ENCODE measurements at places on chromosomes 2 and 18.

GRCh38 chr2:36667931-36668330 is 28.6 kb upstream of the VIT start:
- DNase-seq: no peak

- DNase-seq: peak; percentile 13
Measured at GRCh38 chr2:230847883-230848388, 16.8 kb upstream of the ITM2C start.

GRCh38 chr2:4404363-4404762 is 701.0 kb downstream of the DCDC2C start:
- DNase-seq: no peak

GRCh38 chr2:74440378-74441169 is 1.2 kb downstream of the RTKN start:
- DNase-seq: no peak

DNA sequence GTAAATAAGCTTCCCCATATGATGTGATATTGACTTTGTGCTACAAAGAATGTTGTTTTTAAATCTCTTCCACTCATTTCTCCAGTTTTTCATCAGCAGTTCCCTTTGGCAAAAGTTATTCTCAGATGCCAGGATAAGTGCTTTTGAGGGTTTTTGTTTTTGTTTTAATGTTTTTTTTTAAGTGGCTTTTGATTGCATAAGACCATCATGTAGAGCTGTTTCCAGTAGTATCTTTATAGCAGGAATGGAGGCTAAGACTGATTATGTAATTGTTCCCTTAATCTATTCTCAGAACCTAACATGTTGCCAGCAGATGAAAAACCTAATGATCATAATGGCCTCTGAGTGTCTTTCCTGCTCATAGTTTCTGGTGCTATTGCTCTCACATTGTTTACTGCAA is 77.9 kb downstream of the CABLES1 start:
- DNase-seq: no peak

DNA sequence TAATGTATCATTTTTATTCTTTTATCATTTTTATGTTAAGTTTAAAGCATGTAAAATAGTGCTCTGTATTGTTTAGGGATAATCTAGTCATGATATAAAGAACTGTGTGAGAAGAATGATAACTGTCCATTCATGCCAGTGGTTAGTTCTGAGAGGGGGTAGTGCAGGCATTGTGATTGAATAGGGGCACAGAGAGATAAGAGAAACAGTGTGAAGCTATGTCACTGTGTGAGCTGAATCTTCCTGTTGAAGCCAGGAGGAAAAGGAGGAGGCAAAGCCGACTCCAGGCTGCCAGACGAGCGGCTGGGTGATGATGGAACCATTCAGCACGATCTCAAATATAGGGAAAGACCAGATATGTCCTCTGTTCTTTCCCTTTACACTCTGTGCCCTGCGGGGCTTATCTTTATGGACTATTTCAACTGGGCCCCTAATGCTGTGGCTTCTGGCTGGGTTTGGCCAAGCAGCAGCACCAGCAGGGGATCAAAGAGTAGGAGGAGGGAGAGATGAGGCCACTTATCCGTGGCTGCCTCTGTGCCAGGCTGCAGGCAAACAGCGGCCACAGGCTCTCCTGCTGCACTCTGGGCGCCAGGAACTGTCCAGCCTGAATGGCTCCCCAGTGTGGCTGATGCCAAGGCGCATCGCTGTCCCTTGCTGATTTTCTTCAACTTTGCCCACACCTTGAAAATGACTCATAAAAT is 128.0 kb downstream of the SPP2 start:
- no peak for DNase-seq

DNA sequence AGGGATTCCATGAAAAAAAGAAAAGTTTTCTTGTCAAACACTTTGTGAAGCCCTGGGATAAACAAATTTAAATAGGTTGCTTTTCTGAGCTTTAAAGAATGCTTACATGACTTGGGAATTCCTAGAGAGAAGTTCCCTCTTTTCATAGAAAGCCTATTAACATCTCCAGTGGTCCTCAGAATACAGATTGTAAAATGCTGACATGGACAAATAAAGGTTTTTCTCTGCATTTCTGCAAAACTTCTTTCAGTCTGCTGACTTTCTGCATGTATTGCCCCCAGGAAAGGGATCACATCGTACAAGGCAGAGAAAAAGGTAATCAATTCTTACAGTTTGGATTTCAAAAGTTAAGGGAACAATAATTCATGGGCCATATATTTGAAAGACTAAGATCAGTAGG is 20.6 kb downstream of the ZNF385B start:
- DNase-seq: no peak

DNA sequence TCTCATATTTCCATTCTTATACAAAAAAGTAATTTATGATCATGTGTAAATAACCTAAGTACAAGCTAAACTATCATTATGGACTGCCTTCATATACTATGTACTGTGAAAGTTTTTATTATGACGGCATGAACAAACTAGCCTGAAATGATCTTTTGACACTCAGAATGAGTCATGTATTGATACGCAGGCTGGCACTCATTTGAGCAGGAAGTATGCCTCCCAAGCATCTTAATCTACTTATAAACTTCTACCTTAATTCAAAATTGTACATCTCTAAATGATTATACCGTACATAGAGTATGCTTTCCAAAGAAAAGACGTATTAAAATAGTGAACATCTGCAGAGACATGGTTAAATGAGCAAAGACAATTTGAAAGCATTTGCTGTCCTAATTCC is 207.1 kb upstream of the SPOPL start:
- DNase-seq: peak; percentile 11

GRCh38 chr2:127626917-127627739 is 18.8 kb upstream of the GPR17 start:
- DNase-seq: no peak

DNA sequence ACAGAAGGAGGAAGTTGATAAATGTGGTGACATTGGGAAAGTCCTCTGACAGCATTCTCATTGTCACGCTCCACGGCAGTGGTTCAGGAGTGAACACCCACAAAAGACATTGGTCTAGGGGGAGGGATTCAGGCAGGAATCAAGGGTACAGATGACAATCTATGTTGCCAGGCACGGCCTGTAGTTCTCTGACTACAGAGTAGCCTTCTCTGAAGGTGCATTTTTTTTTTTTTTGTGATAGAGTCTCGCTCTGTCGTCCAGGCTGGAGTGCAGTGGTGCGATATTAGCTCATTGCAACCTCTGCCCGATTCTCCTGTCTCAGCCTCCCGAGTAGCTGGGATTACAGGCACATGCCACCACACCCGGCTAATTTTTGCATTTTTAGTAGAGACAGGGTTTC is 7.4 kb upstream of the MOB1A start:
- no peak for DNase-seq

GRCh38 chr2:104361414-104361813 is 492.5 kb upstream of the POU3F3 start:
- DNase-seq: no peak

DNA sequence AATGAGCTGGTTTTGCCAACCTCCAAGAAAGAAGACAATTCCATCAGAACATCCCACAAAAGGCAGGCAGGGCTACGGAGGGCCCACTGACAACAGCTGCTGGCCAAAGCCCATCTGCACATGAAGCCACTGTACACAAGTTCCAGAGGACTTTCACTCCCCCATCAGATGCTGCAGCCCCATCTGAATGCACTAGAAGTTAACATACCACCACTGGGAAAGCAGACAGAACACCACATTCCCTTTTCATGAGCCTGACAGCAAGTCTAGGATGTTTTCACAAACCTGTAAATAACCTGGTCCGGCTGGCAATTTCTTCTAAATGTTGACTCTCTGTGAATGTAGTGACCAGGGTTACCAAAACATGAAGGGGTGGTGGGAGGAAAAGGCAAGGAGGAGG is 41.5 kb downstream of the CCBE1 start:
- DNase-seq: no peak

- peak; percentile 11 for DNase-seq
Measured at GRCh38 chr2:88590998-88591613, 36.2 kb downstream of the EIF2AK3 start.

GRCh38 chr2:69436596-69436937 is 668 bp downstream of the NFU1 start:
- no peak for DNase-seq

- DNase-seq: no peak
Measured at GRCh38 chr2:72892506-72893173, 5.4 kb downstream of the SPR start.

DNA sequence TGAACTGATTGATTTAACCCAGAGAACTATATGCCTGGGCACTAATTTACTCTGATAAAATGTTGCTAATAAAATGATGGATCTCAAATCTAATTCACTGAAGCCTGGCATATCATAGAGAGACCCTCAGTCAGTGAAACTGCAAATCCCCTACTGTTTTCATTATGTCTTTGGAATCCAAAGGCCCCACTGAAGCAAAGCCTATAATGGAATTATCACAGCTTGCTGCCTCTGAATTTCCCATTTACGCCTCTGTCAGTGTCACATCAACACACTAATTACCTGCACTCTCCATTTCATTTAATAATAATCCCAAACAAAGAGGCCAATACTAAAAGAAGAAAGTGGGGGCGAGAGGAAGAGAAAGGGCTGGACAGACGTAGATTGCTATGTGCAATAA is 470.9 kb downstream of the MBD2 start:
- no peak for DNase-seq

- no peak for DNase-seq
Measured at GRCh38 chr2:226440127-226440918, 359.3 kb downstream of the IRS1 start.

DNA sequence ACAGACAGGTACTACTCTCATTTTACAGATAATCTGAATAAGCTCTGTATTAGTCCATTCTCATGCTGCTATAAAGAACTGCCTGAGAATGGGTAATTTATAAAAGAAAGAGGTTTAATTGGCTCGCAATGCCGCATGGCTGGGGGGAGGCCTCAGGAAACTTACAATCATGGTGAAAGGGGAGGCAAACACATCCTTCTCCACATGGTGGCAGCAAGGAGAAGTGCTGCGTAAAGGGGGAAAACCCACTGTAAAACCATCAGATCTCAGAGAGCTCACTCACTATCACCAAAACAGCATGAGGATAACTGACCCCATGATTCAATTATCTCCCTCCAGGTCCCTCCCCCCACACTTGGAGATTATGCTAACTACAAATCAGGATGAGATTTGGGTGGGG is 254.4 kb downstream of the KCNE4 start:
- DNase-seq: no peak

DNA sequence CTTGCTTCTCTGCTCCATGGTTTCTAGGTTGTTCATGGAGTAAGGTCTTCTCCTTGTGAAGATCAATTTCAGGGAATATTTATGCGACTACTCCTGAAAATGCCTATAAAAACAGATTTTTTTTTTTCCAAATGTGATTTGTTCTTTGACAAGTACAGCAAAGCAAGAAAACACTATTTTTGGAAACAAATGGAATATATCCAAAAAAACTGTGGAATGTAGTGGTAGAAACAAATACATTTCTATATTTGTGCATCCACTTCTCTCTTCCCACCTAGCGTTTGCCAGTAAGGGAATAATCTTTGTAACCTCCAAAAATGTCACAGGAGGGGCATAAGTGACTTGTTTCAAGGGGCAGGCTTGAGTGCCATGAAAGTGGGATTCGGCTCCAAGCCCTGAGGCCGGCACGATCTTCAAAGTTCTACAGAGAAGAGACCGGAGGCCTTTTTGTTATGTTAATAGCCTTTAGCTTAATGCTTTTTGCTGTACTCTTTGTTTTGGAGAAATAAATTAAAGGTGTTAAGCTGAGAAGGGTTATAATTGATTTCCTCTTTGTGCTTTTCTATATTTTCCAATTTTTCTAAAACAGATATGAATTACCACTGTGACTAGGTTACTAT is 200.6 kb downstream of the NRP2 start:
- DNase-seq: no peak

GRCh38 chr2:135525786-135526185 is 5.2 kb downstream of the ZRANB3 start:
- no peak for DNase-seq

DNA sequence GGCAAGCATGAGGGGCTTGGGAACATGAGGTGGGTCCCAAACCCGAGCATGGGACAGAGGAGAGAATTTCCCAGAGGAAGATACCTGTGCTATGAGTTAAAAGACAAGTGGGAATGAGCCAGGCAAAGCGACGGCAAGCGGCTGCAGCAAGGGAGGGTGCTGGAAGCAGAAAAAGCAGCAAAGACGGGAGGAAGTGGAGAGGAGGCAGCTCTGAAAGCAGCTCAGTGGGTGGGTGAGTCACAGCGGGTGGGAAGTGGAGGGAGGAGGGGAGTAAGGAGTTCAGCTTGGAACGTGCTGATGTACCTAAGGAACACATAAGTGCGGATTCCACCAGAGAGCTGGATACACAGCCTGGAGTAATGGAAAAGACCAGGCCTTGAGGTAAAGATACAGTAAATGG is 41.4 kb downstream of the THUMPD2 start:
- no peak for DNase-seq

GRCh38 chr2:236984046-236984445 is 101.6 kb upstream of the COPS8 start:
- no peak for DNase-seq

- no peak for DNase-seq
Measured at GRCh38 chr2:241114836-241115235, 12.7 kb upstream of the MTERF4 start.

GRCh38 chr2:16622399-16622968 is 43.1 kb downstream of the CYRIA start:
- no peak for DNase-seq

DNA sequence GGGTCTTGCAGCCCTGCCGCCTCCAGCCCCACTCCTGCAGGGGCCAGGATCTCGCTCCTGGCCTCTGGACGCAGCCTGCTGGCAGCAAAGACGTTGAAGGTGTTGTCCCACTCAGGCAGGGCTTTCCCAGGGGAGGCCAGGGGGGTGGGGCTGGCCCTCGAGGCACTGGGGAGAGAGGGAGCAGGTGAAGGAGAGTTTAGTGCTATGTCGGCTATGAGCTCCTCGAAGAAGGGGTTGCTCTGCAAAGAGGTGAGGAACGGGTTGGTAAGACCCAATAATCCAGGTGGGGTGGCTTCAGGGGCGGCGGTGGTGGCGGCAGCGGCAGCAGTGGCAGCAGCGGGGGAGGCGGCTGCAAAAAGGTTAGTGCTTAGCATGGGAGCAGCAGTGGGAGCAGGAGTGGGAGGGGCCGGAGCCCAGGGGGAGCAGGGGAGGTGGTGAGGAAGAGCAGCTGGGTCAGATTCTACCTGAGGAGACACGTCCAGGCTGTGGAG is 9.7 kb upstream of the SFXN5 start:
- no peak for DNase-seq
